ENCODE measurements at places on chromosomes 16 and 17.

DNA sequence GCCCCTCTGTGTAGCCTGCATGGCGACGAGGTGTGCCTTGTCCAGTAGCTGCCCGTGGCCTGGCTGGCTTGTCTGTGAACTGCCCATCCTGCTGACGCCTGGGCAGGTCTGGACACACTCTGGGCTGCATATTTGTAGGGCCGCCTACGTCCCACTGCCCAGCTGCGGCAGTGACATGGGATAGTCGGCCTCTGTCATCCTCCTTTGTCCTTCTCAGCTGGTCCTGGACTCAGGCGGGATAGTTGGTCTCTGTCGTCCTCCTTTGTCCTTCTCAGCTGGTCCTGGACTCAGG lies 14.5 kb downstream of the CARD14 start:
- no peak for DNase-seq

DNA sequence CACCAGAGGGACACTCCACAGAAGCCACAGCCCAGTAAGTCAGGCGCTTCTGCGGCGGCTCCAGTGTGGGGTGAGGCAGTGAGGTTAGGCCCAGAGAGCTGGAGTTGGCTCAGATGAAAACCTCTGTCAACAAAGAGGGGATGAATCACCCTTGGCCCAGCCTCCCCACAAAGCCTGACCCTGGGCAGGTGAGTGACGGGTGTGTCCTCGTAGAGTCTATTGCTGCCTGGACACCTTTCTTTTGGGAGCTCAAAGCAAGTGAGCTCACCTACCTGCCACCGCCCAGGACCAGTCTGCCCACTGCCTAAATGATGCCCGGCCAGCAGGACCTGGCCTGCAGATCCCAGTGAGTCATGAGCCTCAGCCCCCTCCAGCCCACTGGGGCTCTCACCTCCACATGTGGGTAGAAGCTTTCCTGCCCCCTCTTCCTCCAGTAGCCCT lies 24.9 kb upstream of the DBNDD1 start:
- DNase-seq: no peak

- DNase-seq: no peak
Measured at GRCh38 chr17:70906808-70907207, 737.5 kb downstream of the KCNJ2 start.

DNA sequence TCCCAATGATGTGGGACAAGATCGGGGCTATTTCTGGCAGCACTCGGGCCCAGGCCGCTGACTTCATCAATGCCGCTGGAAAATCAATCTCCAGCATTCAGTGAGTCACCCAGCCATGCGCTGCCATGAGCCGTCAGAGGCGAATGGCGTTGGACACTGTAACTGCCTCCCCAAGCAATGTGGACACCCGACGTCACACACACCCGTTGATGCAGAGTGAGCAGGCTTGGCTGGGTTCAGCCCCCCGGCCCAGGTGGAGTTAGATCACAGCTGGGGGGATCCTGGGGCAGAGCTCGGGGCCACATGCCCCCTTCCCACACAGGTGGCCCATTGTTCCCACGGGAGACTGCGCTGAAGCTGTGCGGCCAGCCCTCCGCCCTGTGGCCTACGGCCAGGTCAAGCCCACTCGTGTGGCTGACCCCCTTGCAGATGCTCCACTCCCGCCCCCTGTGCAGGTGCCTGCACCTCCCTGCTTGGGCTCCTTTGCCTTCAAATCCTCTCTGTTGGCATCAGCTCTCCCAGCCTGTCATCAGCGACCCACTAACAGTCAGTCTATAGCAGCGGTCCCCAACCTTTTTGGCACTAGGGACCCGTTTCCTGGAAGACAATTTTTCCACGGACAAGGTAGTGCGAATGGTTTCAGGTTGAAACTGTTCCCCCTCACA lies 89.9 kb downstream of the TBC1D16 start:
- no peak for DNase-seq

GRCh38 chr17:59712862-59713261 lies 5.4 kb downstream of the VMP1 start:
- DNase-seq: no peak

DNA sequence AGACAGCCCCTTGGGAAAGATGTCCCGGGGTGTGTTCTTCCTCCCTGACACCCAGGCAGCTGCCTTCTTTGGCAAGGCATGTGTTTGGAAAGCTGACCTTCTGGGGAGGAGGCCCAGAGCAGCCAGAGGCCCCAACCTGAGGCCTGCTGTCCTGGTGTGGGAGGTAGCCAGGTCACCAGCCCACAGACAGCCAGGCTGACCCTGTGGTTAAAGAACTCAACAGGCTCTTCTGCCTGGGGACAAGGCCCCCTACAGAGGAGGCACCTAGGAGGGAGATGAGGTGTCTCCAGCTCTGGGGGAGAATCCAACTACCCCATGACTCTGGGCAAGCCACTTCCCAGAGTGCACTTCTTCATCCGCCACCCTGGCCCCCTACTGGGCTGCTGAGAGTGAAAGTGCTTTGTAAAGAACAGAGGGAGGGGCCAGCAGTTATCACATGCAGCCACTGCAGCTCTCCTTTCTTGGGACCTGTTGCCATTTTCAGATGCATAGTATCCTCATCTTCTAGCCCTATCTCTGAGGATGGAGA lies 13.1 kb upstream of the SREBF1 start:
- peak; percentile 57 for DNase-seq

- no peak for DNase-seq
Measured at GRCh38 chr17:50663812-50664374, 29.2 kb downstream of the ABCC3 start.

DNA sequence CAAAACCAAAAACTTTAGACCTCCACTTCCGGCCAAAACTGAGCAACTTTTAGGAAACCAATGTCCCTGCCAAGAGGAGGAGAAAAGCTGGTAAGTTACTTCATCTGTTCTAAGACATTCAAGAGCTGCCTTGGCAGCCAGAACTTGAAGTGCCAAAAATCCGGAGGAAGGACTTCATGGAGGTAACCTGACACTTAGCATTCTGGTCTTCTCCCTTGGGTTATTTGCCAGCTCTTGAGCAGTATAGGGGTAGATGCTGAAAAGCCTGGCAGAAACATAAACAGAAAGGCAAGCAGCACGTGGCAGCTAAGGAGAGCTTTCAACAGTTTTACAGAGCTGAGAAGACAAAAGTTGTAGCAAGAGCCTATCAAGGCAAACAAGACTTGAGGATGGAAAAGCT lies 53.2 kb downstream of the CDYL2 start:
- no peak for DNase-seq

- no peak for DNase-seq
Measured at GRCh38 chr17:28547096-28547622, 5.3 kb downstream of the UNC119 start.

- DNase-seq: no peak
Measured at GRCh38 chr17:63722403-63722802, 19.2 kb downstream of the STRADA start.

DNA sequence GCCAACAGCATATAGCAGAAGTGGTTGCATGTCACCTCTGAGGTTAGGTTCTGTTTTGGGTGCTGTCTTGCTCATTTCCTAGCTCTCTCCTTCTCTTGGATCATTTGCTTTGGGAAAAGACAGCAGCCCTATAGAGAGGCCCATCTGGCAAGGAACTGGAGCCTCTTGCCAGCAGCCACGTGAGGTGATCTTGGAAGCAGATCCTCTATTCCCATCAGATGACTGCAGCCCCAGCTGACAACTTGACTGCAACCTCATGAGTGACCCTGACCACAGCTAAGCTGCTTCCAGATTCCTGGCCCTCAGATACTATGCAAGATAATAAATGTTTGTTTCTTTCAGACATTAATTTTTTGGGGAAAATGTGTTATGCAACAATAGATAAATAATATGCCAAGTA lies 213.3 kb upstream of the HS3ST4 start:
- DNase-seq: no peak

DNA sequence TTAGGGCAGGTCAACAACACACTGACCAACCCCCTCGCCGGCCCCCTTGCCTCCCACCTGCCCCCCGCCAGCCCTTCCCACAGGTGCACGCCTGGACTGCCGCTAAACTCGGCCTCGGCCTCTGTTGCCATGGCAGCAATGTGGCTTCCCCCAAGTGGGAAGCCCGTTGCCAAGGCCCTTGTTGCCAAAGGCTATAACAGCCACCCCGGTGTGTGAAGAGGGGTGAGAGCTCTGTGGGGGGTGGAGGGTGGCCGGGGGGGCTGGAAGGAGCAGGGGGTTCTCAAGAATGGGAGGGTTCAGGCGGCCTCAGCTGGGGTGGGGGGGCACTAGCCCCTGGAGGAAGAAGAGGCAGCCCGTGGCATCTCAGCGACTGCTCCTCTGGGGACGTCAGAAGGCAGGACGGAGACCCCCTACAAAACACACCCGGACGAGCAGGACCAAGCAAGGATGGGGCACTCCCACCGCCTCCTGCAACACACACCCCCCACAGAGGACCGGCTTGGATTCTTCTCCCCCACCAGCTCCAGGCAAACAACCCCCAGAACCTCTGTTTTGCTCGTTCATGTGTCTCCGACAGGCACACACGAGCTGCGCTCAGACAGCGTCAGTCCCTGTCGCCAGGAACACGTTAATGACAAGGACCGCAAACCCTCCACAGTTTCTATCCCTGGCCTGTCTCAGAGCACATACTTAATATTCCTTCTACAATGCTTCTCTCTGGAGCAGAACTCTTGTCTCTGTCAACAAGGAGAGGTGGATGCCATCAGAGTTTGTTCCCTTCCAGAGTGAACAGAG lies 55.7 kb downstream of the ABR start:
- DNase-seq: no peak

- no peak for DNase-seq
Measured at GRCh38 chr17:58020401-58020800, 13.4 kb upstream of the SRSF1 start.

DNA sequence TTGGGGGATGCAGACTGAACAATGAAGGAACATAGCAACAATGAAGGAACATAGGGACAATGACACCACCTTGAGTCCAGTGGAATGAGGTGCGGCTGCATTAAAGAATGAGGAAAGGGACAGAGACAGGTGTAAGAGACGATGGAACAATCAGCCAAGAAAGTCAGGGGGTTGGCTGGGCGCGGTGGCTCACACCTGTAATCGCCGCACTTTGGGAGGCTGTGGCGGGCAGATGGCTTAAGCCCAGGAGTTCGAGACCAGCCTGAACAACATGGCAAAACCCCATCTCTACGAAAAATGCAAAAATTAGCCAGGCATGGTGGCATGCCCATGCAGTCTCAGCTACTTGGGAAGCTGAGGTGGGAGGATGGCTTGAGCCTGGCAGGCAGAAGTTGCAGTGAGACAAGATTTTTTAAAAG lies 13.6 kb upstream of the CBFB start:
- no peak for DNase-seq

DNA sequence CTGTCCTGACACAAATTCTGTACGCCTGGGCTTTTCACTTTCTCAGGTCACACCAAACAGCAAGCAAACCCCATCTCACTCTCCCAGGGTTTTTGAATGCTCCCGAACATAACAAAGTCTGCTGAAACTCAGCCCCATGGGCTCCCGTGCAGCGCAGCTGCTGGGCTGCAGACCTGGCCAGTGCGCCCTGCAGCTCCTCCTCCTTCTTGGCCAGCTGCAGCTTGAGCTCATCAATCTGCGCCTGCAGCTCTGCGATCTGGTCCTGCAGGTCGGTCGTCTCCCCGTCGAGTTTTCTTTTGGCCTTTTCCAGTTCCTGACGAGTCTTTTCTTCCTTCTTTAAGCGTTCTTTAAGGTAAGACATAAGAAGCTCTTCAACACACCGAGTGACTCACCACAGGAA lies 70.5 kb downstream of the NDEL1 start:
- DNase-seq: no peak

GRCh38 chr17:81526662-81527571 lies 1.3 kb upstream of the FSCN2 start:
- DNase-seq: no peak

- no peak for DNase-seq
Measured at GRCh38 chr17:49093131-49093530, 39.4 kb upstream of the B4GALNT2 start.

DNA sequence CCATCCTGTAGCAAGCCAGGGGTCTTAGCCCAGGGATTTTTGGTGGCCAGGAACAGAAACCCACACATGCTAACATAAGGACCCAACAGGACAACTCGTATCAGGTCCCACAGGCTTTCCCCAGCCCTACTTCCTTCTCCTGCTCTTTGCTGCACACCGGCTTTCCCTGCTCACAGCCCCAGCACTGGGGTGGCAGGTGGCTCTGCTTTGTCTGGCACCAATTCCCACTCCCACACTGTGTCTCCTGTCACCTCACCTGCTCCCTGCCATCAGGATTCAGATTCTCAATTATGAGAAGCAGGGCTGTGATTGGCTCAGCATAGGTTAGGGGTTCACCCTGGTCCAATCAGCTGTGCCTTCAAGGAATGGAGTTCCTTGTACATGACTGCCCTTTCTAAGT lies 94.1 kb downstream of the TMEM132E start:
- DNase-seq: no peak

DNA sequence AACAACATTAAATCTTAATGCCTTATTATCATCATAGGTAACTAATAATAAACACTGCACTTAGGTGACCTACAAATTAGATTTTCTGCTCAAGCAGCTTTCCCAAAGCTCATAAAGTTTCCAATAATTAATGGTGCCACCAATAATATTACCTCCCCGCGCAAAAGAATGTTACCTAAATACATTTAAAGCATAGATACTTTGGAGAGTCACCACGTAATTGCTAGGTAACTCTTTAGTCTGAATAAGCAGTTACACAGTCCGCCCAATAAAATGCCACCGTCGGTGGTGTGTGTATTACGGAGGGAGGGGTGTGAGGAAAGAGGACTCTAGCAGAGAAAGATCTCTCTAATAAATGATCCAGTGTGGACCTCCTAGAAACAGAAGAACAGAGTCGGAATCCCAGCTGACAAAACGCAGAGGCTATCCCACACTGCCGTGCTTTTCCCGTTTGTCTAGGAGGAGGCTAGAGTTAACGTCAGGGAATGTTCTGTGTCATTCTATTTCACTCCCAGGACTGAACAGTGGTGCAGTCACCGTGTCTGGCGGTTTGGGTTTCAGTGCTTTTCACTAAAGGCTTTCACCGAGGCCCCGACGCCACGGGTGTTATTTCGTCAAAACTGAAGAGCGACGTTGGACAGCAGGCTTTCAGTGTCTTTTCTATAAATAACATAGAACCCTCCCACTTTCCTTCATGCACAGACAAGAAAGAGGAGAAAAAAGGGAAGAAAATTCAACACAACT lies 630 bp downstream of the RNFT1 start:
- peak; percentile 19 for DNase-seq

DNA sequence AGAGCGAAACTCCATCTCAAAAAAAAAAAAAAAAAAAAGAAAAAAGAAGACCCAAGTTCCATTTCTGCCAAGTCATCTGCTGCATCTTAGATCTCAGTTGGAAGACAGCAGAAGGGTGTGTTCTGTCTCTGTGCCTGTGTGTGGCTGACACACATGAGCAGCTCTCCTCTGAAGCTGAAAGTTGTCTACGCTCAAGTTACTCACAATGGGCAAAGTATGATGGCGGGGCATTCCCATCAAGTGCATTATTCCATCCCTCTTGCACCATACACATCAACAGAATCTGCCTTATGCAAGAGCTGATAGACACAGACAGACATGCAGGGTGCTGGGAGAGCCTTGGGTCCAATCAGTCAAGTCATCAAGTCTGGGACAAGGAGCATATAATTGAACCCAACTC lies 402.2 kb downstream of the XYLT1 start:
- DNase-seq: no peak

Measured in naive B cell (primary cell).